Stimulated activated CD4-positive, alpha-beta T cell treated with anti-CD3 and anti-CD28 coated beads, Interleukin-1b, Interleukin-23, amount 100 ng/mL, for 1 hour (primary cell): ENCODE measurements at places on chromosomes 1 and 21.

DNA sequence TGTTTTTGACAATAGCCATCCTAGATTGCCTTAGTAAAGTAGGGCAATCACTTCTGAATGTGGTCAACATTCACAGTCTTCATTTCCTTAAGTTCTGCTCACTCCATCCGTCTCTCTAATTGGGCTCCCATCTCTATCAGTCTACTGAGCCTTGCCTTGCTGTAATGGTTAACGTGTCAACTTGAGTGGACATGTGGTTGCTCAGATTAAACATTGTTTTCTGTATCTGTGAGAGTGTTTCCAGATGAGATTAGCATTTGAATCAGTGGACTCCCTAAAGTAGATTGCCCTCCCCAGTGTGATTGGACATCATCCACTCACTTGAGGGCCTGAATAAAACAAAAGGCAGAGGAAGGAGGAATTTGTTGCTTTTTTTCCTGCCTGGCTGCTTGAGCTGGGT is 26.4 kb downstream of the C1orf216 start:
- DNase-seq, result no peak

GRCh38 chr1:38244218-38244845 is 197.7 kb upstream of the POU3F1 start:
- no peak for DNase-seq

GRCh38 chr1:57164584-57164983 is 198.8 kb upstream of the C8B start:
- no peak for DNase-seq

DNA sequence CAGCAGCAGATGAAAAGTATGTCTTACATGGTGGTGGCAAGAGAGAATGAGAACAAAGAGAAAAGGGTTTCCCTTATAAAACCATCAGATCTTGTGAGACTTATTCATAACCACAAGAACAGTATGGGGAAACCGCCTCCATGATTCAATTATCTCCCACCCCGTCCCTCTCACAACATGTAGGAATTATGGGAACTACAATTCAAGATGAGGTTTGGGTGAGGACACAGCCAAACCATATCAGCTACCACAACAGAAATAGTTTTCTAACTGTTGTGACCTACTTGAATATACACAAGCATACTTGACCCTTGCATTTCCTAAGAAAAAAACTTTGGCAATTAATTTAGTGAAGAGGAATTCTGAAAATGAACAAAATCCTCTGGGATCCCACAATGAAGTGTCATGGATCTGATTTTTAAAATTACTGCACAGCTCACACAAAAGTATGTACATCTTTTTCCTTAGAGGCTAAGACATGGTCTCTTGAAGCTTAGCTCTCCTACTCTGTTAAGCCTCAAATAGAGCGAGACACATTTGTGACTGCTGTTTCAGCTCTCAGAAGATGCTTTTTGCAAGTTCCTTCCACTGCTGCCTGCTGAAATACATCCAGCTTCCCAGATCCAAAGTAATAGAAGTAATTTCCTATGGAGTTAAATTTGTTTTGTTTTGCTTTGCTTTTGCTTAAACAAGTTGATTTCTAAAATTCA is 265.8 kb downstream of the DPYD start:
- no peak for DNase-seq

- no peak for DNase-seq
Measured at GRCh38 chr1:158290321-158290844, 660 bp downstream of the CD1C start.

DNA sequence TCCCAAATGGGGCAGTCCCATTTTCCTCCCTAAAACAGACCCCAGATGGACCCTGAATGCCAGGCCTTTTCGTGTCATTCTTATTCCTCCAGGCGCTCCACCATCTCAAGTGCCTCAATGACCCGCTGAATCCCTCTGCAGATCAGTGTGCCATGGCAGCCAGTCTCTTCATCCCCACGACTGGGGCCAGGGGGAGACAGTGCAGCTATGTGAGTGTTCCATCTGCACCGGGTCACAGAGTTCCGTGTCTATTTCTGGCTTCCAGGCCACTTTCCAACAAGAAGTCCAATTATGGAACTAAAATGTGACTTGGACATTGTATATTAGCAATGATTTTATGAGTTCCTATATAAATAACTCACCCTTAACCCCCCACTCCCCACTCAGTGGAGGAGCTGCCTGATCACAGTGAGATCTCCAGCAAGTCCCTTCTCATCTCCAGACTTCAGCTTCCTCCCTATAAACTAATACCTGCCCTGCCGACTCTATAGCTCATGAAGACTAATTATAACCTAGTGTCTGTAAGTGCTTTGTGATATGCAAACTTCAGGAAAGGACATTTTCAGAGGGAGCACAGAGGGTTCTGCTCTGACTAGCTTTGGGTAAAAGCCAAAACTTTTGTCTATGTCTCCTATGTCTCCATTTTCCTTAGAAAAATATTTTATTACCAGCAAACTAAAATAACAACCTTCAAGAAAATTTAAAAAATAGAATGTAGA is 56.3 kb upstream of the NFASC start:
- no peak for DNase-seq

DNA sequence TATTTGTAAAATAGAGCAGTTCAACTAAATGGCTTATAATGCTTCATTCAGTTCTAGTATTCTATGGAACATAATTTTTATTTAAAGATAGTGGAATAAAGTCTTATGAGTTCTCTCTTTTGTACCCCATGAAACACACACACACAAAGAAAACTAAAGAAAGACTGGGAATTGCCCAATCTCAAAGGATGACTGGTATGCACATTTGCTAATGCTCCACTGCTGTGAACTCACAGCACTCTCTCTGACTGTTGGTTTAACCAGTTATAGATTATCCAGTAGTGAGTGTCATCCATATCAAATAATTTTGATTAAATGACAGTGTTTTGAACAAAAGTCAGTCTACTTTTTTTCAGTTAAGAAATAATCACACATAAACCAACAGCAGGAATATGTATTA is 1082.4 kb upstream of the B3GALT2 start:
- no peak for DNase-seq

DNA sequence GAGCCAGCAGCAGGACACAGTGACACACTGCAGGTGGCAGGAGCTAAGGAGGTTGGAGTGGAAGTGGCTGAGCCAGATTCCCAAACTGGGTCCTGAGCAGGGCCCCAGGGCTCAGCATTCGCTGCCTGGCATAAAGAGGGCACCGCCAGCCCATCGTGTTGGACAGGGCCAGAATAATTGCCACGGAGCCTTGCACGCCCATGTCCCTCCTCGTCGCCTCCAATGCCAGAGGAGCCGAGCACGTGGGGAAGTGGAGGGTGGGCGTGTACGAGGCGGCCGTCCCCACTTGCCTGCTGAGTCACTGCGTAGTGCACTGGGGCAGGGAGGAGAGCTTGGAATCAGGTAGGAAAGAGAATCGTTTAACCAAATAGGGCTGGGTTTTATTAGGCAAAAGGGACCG is 26.1 kb upstream of the LRRC47 start:
- no peak for DNase-seq

DNA sequence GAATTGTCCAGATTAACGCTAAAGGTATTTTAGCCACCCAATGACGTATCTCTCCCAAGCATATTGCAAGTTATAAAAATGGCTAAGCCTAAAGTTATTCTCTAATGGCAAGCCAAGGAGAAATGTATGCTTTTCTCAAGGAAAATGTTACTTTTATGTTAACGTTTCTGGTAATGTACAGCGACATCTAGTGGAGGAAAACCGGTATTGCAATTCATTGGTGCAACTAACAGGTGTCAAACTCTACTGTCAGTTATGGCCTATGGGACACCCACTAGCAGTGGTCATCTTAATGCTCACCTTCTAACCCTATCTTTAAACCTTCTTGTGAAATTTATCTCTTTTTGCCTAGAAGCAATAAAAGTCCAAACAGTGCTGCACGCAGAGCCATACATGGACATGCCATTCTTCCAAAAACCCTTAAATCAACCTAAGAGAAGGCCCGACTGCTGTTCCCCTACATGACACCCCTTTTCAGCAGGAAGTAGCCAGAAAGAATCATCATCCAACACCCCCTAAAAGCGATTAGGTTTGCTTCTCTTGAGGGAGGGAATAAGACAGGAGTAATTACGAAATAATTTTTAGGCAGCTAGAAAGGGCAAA is 68.7 kb upstream of the LRIF1 start:
- DNase-seq, result peak; percentile 2

GRCh38 chr1:65449214-65449823 is 28.9 kb downstream of the LEPR start:
- no peak for DNase-seq

GRCh38 chr1:167052389-167052788 is 37.8 kb downstream of the GPA33 start:
- no peak for DNase-seq

- DNase-seq, result no peak
Measured at GRCh38 chr1:211886551-211886950, 56.0 kb upstream of the LPGAT1 start.

GRCh38 chr1:111275079-111275478 is 15.6 kb upstream of the CHIA start:
- no peak for DNase-seq

DNA sequence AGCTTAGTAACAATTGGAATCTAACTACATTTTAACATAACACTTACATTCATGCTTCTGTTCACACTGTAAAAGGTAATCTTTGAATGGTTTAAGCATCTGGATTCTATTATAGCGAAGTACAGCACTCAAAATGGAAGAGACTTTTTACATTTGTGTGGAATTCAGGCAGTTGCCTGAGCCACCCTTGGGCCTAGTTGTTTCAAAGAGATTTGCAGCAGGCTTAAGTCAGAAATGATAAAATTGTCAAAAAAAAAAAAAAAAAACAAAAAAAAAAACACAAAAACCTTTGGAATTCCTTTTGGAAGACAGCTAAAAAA is 199.9 kb downstream of the LYPLAL1 start:
- no peak for DNase-seq

GRCh38 chr1:16628361-16629111 is 15.2 kb upstream of the NBPF1 start:
- DNase-seq, result no peak

- no peak for DNase-seq
Measured at GRCh38 chr1:200729863-200730262, 8.8 kb upstream of the CAMSAP2 start.

DNA sequence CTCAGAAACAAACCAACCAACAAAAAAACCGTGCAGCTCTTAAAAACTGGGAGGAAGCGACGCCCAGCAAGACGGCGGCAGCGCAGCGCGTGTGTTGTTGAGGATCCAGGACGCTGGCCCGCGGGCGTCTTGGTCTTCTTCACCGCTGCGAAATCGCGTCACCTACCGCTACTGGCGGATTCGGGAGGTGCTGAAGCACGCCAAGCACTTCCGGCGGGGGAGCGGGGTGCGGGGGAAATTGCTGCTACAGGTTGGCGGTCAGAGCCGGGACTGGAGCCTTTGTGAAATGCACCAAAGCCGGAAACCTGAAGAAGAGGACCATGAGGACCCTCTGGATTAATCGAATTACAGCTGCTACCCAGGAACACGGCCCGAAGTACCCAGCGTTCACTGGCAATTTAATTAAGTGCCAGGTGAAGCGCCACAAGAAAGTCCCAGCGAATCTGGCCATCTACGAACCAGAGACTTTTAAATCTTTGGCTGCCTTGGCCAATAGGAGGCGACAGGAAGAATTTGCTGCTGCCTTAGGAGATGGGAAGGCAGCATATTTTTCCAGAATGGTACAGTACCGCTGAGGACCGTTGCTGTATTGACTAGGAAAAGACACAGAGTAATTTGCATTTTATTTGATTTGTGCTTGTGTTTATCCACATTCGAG is 11.9 kb upstream of the RIPPLY3 start:
- no peak for DNase-seq

GRCh38 chr1:66943361-66943969 is 18.7 kb downstream of the MIER1 start:
- DNase-seq, result no peak

- DNase-seq, result no peak
Measured at GRCh38 chr1:14254251-14254650, 344.2 kb upstream of the KAZN start.

- no peak for DNase-seq
Measured at GRCh38 chr1:153608089-153608682, 4.8 kb downstream of the S100A16 start.

DNA sequence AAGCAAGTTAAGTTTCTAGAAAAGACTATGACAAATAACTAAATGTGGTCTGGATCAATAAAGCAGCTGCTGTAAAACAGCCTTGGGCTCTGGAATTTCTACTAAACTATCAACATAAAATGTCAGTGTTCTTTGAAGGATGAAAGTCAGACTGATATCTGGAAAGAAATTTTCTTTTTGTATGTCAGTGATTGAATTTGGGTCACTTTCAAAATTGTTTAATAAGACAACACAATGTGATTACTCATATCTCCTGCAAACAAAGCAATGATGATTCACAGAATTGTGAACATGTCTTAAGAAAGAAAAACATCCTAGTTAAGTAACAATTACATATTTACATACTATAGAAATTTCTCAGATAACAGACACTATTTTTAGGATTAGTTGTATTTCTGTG is 826.4 kb downstream of the PLA2G4A start:
- DNase-seq, result no peak

GRCh38 chr1:44168520-44169098 is 27.2 kb upstream of the KLF18 start:
- no peak for DNase-seq

DNA sequence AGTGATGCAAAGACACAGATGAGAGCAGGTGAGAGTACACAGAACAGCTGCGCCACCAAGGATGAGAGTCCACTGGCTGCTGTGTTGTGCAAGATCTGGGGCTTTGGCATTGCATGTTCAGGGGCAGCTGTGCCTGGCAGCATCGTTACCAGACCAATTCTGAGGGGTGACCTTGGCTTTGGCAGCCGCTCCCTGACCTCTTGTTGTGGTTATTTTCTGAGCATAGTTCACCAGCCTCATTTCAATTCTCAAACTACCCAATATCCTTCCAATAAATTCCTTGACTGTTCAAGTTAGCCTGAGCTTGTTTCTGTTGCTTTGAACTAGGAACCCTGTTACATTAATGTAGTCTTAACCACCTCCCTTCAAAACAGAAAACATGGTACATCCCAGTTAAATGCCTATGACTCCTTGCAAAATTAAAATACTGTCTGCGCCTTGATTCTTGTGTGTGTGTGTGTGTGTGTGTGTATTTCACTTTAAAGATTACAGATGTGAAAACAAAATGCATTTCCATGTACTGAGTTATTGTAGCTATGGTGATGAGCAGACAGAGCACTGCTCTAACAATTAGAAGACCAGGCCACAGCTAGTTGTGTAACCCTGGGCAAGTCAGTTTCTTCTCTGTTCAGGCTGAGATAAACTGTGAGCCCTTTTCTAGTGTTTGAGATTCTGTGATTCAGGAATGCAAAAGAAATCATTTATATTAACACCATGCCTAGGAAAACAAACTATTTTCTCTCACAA is 106.3 kb upstream of the GUCA2B start:
- DNase-seq, result no peak

GRCh38 chr1:198620951-198621824 is 17.7 kb upstream of the PTPRC start:
- DNase-seq, result no peak

- DNase-seq, result no peak
Measured at GRCh38 chr1:34682452-34683223, 72.2 kb upstream of the GJB5 start.

DNA sequence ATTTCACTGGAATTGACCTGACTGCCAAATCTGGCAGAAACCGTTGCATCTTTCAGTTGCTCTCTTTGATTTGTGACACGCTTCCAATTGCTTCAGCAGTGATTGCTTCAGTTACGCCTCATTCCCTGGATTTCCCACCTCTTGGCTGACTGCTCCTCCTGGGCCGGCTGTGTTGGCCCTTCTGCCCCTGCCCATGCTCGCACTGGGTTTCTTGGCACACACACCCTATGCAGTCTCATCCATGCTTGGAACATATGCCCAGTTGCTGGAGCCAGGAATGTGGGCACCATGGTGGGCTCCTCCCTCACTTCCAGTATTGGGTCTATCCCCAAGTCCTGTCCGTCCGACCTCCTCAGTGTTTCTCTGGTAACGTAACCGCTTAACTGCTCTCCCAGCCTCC is 2.2 kb upstream of the ZBTB21 start:
- no peak for DNase-seq
